ENCODE measurements at places on chromosomes 1 and 21.

DNA sequence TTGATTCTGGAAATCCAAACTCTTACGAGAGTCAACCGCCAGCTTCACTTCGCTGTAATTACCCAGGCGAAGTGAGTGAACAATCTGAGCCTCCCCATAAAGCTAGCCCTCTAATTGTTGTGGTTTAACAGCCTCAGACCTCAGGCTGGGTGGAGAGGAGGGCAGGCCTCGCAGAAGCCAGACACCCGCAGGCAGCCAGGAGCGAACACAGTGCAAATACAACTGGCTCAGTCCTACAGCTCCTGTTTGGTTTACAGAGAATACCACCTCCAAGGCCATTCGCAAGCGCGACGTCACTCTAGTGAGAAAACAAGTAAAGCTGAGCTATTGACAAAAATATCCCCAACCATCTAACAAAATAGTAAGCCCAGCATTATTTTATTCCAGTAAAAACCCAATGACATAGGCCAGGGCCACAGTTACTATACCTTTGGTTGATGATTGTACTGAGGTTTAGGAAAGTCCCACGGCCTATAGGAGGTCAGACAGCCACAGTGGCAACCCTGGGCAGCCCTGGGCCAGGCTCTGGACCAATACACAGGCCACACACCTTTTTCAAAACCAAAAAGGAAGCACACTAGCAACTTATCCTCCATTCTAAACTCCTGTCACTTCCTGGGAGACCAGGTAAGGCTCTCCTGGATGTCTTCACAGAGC lies 163.3 kb downstream of the ETS2 start:
- DNase-seq: no peak

GRCh38 chr1:38000529-38001455 lies 4.5 kb downstream of the FHL3 start:
- peak; percentile 60 for DNase-seq

GRCh38 chr1:157157501-157158190 lies 19.5 kb upstream of the ETV3 start:
- DNase-seq: no peak

DNA sequence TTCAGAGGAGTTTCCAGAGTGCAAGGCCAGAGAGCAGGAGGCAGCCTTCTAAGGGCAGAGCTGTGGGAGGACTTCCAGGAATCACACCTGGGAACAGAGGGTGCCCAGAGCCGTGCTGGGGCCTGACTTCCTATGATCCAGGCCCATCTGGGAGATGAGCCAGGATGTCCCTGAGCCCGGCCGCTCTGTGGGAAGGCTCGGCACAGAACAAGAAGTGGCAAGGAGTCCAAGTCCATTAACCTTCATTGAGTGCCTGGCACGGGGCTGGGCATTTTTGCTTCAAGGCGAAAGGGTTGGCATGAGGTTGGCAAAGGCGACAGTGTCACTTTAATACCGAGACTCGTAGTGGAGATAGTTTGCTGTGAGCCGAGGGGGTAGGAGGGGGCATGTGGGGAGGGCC lies 18.2 kb downstream of the TMEM201 start:
- no peak for DNase-seq

DNA sequence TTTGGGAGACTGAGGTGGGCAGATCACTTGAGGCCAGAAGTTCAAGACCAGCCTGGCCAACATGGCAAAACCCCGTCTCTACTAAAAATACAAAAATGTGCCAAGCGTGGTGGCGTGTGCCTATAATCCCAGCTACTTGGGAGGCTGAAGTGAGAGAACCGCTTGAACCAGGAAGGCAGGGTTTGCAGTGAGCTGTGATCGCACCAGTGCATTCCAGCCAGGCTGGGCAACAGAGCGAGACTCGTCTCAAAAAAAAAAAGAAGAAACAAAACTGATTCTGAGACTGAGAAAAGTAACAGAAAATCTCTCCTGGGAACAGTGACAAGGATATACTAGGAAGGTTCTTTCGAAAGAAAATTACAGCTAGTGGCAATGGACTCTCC lies 20.9 kb downstream of the USP48 start:
- no peak for DNase-seq

GRCh38 chr1:45326627-45327623 lies at the start of gene HPDL:
Gene HPDL (plus strand): TSS chr1:45326895. CDS start chr1:45327149, 254 bp downstream.
- peak; percentile 70 for DNase-seq

DNA sequence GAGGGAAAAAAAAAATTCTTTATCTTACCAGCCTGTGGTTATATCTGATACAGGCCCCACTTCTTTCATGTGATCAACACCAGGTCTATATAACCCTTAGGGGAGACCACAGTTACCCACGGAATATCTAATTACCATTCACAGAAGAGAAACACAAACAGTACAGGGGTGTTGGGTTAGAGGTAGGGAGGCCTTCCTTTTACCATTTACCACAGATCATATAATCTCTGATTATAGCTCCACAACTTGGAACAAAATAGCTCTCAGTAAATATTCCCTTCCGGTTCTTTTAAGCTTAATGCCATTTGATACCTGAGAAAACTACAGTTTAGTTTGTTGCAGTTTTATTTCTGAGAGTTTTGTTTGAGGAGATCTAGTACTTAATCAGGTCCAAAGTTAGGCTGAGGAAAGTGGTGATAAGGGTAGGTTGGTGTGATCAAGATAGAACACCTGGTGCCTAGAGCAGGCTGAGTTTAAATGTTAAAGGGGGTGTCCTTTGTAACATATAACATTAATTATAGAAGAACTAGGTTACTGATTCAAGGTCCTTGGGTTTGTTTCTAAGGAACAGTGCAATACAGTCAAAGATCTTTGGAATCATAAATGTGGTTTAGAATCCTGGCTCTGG lies 14.1 kb downstream of the EPB41 start:
- DNase-seq: no peak

GRCh38 chr1:24501371-24502064 lies 1.1 kb upstream of the RCAN3 start:
- DNase-seq: no peak

DNA sequence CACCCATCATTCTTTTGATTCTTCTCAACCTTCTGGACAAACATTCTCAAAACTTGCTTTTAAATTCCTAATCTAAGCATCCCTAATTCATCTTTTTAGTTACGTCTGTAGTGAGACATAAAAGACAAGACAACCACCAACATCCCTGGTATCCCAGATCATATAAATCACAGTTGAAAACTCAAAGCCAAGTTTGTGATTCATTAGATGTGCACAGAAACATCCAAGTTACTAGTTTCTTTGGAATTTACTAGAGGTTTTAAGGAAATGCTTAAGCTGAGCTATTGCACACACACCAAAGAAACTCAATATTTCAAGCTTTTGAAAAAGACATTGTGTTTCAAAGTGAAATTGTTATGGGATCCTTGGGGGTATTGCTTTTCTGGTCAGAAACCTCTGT lies 47.6 kb downstream of the ATP6V1G3 start:
- no peak for DNase-seq

GRCh38 chr1:44515416-44515815 lies 110.4 kb downstream of the RNF220 start:
- DNase-seq: peak; percentile 25

- DNase-seq: no peak
Measured at GRCh38 chr1:175511496-175511895, 231.9 kb downstream of the TNR start.

DNA sequence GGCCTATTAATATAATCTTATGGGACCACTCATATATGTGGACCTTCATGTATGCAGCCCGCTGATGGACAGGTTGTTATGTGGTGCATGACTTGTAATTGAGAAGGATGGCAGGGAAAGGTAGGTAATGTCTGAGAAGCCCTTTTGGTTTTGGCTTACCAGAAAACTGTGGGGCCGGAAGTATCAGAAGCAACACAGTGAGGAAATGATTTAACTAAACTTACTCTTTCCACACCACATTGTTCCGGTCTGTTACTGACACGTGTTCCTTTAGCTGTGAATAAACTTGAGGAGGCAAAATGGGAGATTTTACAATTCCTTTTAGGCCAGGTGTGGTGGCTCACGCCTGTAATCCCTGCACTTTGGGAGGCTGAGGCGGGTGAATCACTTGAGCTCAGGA lies 32.4 kb downstream of the KIF1B start:
- no peak for DNase-seq

DNA sequence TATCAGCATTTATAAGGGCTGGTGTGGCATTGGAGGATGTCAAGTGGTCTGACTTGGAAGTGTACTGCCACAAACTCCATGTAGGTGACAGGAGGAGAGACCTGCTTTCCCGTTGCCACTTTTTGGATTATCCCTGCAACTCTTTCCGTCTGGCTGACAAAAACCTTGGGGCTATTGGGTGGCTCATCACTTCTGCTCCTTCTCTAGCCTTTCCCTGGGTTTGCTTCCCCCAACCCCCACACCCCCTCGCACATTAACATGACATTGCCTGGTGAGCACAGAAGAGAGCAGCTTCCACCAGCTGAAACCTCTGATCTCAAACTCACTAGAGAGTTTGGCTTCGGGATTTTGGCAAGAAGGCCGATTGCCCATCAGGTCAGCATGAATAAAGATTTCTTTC lies 39.2 kb downstream of the PROX1 start:
- DNase-seq: no peak

GRCh38 chr1:174702011-174702410 lies 254.2 kb downstream of the GPR52 start:
- DNase-seq: no peak

DNA sequence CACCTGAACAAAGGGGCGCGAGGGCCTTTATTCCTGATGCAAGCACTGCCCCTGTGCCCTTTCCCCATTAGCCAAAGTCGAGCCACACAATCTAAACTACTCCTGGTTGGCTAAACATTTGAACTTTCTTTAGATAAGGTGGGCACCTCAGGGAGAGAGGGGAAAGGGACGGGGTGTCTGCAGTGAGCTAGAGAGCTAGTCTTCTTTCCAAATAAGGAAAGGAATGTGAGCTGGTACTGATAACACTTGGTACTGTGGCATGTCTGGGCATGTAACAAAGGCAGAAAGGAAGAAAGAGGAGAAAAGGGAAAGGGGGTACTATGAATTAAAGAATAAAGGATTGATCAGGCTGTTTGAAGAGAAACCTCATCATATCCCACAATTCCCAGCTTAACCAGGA lies 62.8 kb downstream of the OVGP1 start:
- no peak for DNase-seq

- DNase-seq: no peak
Measured at GRCh38 chr1:199449221-199449620, 578.3 kb upstream of the NR5A2 start.

DNA sequence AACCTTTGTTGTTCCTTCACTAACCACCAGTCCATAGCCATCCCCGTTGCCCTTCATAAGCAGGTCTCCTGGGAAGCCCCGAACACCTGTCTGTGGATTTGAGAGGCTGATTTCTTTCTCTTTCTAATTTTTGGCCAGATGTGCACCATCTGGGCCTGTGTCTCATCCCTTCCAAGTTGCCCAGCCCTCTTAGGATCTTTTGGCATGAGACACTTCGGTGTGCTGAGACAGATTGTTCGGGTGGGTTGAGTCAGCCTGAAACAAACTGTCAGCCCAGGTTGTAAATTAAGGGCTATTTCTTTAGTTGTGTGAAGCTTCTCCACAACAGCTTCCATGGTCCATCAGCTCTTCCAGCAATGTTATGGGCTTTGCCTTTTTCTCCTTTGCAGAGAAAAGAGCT lies 1.4 kb upstream of the DNAJC11 start:
- peak; percentile 28 for DNase-seq

DNA sequence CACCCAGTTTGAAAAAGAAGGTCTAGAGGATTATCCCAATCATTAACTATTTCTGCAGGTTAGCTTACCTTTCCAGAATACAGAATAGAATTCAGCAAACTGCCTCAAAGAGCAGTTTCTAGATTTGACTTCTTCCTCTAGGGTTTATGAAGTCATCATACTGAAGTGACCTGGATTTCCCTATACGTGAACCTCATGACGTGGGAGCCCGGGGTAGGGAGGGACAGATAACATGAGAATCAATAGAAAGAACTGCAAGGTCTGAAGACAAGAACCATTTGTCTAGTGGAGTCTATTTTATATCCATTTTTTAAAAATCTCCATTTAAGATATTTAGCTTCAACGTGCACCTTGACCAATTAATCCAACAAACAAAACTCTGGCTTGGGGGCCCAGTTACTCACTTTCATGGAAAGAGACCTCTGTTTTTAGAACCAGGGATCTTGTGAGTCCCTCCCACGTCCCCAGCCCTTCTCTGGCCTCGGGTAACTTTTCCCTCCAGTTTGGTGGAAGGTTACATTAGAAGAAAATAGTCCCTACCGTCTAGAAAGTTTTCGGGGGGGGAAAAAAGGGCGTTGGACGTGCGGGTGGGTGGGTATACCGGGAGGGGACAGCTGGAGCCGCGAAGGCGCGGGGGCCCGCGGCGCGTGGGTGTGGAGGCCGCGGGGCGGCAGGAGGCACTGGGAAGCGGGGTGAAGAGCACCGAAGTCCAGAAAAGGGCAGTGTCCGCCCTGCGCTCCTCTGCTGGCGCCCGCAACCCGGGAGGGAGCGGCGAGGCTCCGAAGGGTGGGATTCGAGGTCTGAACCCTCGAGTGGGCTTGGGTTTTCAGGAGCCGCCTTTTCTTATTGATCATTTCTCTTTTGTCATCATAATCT lies 13.8 kb upstream of the POGZ start:
- peak; percentile 43 for DNase-seq

- DNase-seq: no peak
Measured at GRCh38 chr1:222124602-222125001, 382.7 kb upstream of the DUSP10 start.

DNA sequence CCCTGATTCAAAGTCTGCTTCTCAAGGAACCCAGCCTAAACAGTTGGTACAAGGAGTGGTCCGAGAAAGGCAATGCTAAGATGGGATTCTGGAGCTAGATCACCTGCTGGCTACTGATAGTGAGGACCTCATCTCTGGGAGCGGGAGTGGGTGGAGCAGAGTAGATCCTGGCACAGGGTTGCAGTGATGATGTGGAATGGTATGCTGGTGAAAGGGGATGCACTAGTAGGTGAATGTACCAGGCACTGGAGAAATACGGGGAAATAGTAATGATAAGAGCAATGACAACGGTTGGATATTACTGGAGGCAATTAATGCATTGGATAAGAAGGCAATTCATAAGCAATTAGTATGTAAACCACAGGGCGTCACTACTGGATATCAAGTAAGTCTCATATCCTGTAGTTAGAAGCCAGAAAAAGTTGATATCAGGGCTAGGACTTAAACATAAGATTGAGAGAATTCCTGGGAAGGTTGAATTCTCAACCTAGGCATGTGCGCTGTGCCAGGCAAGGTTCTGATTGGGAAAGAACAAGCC lies 169.2 kb upstream of the LMO4 start:
- DNase-seq: no peak

- no peak for DNase-seq
Measured at GRCh38 chr1:225700889-225701465, 48.1 kb upstream of the ENAH start.

DNA sequence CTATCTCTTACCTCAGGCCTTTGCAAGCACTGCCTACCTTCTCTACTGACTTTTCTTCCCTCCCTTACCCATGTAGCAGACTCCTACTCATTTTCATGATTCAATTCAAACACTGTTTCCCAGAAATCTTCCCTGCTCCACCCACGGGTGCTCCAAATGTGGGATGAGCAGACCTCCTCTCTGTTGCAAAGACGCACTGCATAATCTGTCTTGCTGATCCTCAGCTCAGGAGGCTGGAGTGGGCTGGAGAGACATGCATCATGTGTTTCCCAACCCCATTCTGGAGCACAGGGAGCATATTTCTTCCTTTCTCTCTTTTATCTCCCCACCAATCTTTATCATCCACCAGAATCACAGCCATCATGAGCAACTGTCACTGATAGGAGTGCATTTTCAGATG lies 459.9 kb upstream of the NFIA start:
- no peak for DNase-seq
